NAMALWA (cell line): ENCODE measurements at places on chromosomes 7 and 10.

DNA sequence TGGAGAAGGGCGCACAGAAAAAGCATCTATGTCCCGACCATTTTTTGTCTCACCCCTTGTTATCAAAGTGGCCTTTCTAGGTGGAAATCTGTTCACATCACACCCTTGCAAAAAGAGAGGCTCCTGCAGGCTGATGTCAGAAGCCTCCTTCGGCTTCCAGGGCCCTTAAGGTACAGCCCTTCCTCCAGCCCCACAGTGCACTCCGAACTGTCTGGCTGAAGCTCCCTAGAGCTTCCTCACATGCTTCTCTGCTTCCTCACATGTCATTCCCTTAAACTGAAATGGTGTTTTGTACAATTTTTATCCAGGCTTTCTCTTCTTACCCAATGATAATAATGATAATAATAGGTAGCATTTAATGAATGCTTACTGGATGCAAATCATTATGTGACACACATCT lies 210.3 kb downstream of the INHBA start:
- no peak for DNase-seq

GRCh38 chr10:52801947-52802346 lies 29.4 kb upstream of the MBL2 start:
- no peak for DNase-seq

DNA sequence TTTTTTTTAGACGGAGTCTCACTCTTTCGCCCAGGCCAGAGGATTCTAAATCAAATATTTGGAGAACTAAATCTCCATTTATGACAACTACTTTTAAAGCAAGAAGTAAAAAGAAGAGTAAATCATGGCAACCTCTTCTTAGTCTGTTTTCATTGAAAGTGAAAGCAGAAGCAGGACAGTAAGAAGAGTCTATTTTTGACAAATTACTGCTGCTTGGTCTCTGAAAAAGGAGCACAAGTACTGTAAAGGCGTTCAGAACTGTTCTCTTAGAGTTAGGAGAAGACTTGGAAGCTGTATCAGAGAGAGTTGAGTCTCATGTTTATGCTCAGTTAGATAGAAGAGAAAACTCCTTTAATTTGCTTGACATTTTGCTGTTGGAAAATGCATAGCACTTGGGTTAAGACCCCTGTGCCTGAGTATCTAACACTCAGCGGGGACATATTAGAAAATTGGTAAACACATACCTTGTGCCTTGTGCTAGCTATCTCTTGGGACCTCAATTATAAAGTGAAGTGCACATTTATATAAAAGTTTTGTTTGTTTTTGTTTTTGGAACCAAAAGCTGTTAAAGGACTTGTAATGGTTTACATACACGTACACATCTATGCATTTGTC lies 433.0 kb downstream of the ANKRD7 start:
- DNase-seq: peak; percentile 61

GRCh38 chr10:120429395-120429794 lies 27.6 kb upstream of the PLPP4 start:
- DNase-seq: no peak

DNA sequence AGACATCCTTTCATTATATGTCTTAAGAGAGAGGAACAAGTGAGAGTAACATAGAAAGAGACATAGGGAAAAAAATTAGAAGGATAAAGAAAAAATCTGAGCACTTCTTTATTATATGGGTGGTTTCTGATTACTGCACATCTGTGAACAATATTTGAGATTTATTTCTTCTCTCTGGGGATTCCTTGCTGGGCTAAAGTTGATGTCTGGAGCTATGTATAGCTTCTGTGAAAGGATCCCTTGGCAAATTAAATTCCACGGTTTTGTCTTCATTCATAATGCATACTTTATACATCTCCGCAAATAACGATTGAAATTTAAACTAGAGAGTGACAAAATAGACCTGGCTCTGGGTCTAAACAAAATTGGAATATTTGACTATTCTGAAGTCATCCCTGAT lies 232.2 kb upstream of the CTBP2 start:
- no peak for DNase-seq

DNA sequence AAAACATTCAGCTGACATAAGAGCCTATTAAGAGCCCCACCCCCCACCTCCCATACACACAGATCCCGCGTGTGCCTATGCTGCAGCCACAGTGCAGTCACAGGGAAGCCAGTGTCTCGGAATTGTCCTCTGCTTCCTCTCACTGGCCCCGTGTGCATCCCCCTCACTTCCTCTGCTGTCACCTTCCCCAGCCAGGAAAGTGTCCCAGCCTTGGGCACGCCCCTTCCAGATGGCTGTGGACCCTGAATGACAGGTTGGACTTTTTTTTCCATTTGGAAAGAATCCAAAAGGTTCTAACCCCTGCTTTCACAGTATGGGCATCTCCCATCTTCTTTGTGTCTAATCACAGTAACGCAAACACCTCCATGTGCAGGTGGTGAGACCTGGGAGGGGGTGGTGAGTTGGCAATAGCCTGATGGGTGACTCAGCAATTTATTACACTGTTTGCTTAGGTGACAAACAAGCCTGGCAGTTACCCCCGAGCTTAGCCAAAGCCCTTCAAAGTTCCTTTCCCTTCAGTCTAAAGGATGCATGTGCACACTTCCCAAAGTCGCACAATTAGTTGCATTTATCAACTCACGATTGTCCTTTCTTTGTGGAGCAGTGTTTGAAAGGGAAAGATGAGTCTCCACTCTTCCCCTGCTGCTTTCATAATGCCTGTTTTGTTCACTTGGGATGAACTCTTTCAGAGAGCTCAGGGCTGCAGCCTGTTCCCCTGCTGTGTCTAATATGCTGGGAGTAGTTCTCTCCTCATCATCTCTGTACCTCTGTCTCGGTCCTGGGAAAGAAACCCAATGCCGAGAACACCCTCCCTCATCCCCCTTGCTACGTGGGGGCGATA lies 67.5 kb upstream of the EFCAB10 start:
- DNase-seq: no peak

DNA sequence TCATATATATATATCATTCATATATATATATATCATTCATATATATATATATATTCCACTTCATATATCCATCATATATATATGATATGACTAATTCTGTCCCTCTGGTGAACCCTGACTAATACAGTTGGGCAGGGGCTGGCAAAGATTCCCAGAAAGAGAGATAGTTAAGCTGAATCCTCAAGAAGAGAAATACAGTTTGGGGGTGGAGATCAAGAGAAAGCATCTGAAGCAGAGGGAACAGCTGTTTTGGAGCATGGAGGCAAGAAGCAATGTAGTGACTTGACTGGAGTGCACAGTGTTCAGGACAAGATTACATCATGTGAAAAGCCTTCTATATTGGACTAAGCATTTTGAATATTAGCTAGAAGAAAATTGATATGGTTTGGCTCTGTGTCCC lies 540.7 kb downstream of the MAGI2 start:
- DNase-seq: no peak

GRCh38 chr10:52877451-52877850 lies 104.9 kb upstream of the MBL2 start:
- no peak for DNase-seq

- DNase-seq: no peak
Observed at GRCh38 chr7:35599645-35600044, 95.3 kb downstream of the HERPUD2 start.

GRCh38 chr10:61554925-61555324 lies 101.7 kb upstream of the TMEM26 start:
- no peak for DNase-seq

DNA sequence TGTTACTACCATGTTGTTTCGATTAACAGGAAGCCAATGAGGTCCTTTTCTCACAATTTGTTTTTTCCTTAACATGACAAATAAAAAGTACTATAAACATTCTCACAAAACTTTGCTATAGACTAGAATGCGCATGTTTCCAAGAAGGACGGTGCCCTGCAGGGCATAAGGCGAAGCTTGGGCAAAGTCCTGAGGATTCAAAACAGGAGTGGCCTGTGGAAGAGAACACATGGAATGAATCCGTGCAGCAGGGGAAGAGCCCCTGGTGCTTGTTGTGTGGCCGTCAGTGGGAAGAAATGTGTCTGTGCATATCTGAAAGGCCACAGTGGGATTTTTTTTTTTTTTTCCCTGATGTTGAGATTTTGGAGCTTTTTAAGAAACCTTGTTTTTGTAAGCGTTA lies 67.6 kb downstream of the ITGA8 start:
- no peak for DNase-seq

GRCh38 chr10:1173091-1173490 lies 116.9 kb downstream of the WDR37 start:
- no peak for DNase-seq

GRCh38 chr7:115937960-115938359 lies 92.6 kb downstream of the TFEC start:
- no peak for DNase-seq
